ENCODE measurements at places on chromosomes 6 and 20.

DNA sequence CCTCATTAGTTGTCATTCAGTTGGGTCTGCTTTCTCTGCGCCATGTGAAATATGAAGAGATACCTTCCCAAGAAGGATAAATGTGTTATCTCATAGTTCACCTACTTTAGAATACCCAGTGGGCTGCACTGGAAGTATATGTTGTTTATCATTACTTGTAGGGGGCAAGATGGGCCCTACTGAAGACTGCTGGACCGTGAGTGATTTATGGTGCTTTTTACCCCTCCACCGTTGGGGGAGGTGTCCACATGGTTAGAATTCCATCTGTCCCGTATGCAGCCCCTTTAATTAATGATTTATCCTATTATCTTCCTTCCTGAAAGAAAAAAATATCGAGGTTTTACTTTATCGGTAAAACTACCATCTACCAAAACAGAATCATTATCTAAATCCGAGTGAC is 97.0 kb downstream of the TSHZ2 start:
- no peak for DNase-seq

GRCh38 chr20:31595654-31596411 is 9.3 kb upstream of the ID1 start:
- peak; percentile 99 for DNase-seq

- DNase-seq = no peak
Measured at GRCh38 chr6:11089695-11090094, 3.9 kb upstream of the SMIM13 start.

DNA sequence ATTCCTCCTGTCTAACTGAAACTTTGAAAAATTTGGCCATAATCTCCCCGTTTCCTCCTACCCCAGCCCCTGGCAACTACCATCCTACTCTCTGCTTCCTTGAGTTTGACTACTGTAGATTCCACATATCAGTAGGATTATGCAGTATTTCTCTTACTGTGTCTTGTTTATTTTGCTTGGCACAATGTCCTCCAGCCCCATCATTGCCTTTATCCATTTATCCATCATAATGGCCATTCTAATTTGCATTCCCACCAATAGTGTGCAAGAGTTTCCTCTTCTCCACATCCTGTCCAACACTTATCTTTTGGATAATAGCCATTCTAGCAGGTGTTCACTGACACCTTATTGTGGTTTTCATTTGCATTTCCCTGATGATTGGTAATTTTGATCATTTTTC is 202.3 kb downstream of the THBS2 start:
- peak; percentile 6 for DNase-seq

DNA sequence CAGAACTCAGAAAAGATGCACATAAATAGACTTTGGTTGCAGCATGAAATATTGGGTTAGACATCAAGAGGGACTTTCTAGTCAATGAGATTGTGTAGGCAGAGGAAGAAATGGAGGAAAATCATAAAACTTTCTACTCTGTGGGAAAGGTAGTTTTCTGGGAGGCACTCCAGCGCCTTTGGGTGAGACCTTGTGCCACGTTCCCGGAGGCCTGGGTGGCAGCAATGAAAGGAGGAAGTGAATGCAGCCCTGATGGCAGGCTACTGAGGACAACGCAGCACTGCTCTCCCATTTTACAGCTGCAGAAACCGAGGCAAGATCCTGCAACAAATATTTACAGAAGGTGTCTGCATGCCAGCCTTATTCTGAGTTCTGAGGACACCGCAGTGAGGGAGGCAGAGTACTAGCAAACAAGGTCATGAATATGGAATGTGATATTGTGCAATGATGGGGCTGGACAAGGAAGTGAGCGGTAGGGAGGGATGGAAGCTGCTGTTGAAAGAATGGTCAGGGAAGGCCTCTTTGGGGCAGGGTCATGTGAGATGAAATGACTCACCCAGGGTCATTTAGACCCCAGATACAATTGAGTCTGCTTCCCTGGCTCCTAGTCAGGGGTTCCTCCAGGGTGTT is 159.1 kb downstream of the TFAP2C start:
- peak; percentile 99 for DNase-seq

DNA sequence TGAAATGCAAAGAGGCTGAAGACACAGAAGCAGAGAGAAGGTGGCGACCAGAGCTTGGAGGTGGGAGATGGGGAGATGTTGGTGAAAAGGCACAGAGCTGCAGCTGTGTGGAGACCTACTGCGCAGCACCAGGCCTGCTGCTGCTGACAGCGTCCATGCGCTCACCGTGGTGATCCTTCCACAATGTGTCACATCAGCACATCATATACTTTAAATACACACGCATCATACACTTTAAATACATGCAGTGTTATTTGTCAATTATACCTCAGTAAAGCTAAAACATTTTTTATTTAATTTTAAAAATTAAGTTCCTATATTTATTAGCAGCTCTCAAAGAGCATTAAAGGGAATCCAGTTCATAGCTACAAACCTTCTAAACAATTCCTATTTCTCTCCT is 200.9 kb downstream of the TTLL2 start:
- no peak for DNase-seq

GRCh38 chr20:22223236-22223635 is 361.1 kb downstream of the FOXA2 start:
- no peak for DNase-seq

- DNase-seq = no peak
Measured at GRCh38 chr20:7272512-7272911, 505.0 kb downstream of the BMP2 start.

DNA sequence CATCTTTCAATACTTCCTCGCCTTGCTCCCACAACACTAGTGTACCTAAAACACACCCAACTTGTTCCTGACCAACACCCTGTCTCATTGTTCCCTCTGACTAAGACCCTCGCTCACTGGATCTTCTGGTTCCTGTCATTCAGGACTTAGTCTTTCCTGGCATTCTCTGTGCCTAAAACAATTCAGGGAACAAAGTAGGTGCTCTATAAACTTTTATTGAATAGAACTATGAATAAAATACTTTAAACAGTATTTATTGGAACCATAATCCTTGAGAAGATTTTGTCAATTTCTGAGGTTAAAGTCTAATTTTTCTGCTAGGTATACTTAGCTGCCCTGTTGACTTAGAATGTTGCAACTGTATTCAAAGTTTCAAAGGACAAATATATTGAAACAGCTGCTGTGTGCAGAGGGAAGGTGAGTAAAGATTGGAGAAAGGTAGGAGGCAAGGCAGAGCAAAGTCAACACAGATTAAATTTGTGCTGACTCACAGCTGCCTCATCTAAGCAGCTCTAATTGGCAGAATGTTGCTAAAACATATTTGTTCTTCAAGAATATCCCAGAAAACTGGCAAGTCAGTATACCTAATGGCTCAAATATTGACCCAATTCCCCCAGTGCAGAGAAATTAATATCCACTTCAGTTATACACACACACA is 37.6 kb downstream of the GSTA2 start:
- DNase-seq = no peak

DNA sequence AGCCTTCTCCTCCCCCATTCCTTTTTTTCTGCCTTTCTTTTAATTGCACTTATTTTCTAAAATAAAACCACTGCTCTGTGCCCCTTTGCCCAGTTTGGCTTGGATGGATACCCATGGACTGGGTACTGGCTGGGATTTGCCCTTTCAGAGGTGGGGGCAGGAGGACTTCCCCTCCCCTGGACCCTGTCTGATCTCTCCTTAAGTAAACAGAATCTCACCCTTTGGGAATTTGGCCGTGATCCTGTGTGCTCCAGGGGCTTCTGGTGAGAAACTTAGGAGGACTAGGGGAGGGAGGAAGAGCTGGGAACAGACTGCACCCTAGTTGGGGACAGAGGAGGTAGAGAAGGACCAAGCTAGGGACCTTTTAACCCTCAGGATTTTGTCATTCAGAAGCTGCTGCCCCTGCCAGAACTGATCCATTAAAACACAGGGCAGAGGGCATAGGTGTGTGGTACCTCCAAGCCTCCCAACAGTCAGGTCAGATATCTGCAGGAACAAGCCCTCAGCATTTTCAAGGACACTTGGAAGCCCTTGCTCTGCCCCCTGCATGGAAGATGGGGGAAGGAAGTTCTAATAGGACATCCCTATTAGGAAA is 7.3 kb downstream of the FOXP4 start:
- DNase-seq = no peak

DNA sequence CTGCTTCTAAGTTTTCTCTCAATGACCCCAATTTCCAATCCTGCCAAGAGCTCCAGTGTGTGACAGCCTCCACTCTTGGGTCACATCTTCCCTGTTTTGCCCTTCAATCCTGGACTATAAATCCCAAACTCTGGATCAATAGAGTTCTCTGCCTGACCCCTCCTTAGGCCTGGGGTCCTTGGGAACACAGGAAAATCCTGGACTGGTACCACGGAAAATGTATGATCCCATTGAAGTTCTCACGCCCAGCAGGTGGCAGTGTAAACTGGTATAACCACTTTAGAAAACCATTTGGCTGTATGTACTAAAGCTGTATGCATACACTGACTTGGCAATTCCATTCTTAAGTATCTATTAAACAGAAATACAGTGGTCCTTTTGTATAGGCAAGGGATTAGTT is 98.0 kb downstream of the SNAP25 start:
- no peak for DNase-seq

- DNase-seq = no peak
Measured at GRCh38 chr20:41507436-41507835, 110.7 kb downstream of the CHD6 start.

DNA sequence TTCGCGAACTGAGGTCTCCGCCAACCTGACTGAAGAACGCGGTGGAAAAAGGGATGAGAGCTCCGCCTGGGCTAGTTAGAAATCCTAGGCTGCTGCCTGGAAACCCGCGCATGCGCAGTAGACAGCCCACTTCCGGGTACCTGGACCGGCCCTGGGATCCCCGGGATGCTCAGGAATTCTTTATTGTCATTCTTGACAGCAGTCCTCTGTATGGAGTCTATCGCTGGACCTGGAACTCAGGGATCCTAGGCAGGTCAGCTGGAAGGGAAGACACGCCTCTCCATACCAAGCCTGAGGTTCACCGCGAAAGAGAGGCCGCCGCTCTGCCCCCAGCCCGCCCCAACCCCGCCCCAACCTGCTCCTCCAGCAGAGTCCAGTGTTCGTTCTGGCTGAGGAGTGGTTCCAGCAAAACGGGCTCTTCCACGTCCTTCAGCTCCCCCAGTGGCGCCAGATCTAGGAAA is 1379.2 kb upstream of the DEFB115 start:
- no peak for DNase-seq

DNA sequence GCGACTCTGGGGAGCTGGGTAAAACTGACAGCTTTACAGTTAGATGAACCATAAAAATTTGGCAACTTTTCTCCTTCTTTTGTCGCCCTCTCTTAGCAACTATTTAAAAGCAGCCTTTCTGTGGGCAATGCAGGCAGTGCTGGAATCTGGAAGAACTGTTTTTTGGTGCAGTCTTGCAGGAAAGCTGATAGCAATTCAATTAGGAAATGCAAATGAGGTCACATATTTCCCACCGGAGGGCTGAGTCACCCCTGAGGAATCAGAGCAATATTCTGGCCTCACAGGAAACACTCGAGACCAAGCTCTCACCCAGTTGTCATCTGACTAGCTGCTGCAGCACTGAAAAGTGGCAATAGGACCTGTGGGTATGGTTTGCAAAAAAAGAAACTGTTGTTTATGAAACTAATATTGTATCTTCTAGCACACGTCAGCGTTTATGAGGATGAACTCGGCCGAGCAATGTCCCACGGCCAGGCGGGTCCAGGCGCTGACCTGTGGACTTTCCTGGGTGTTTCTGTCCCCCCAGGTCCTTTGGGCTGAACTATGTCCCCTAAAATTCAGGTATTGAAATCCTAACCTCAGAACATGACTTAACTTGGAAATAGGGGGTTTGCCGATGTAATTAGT is 312.3 kb downstream of the TAF4 start:
- peak; percentile 54 for DNase-seq

- DNase-seq = no peak
Measured at GRCh38 chr6:36125575-36125974, 4.7 kb upstream of the MAPK13 start.

GRCh38 chr6:111597291-111598086 is 8.2 kb downstream of the TRAF3IP2 start:
- no peak for DNase-seq

DNA sequence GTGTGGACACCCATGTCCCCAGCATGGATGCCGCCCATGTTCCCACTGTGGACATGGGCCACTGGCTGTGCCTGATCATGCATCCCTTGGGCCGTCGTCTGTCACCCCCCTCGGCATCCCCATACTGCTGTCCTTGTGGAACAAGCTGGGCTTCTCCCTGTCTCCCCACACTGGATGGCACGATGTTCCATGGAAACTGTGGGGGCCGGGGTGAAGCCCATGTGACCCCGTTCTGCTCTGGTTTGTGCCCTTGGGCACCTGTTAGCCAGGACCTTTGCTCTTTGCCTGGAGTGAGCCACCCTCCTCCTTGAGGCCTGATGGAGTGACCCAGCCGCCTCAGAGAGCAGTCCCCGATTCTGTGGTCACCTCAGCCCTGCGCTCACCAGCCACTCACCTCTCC is 7.6 kb upstream of the FRMD1 start:
- DNase-seq = no peak

GRCh38 chr20:15772826-15773225 is 800.4 kb downstream of the KIF16B start:
- DNase-seq = no peak

DNA sequence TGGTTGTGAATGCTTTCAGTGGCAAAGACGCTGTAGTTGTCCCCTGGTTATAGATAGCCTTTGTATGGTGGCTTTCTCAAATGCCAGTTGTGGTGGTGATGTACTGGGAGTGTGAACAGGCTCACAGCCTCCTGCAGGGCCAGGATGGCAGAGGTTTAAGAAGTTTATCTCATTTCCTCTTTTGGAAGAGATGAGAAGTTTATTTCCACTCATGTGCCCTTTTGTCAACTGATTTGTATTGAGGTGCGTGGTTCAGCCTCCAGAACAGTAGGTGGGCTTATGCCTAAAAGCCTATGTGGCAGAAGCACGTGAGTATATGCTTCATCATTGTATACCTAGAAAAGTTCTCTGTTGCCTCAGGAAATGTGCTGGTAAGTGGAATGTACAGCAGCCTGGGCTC is 13.7 kb upstream of the ZFP57 start:
- no peak for DNase-seq

- no peak for DNase-seq
Measured at GRCh38 chr6:43089874-43090558, 13.9 kb downstream of the PTK7 start.

GRCh38 chr6:85775883-85776282 is 133.2 kb upstream of the SYNCRIP start:
- no peak for DNase-seq

- DNase-seq = no peak
Measured at GRCh38 chr6:153781306-153781705, 257.7 kb upstream of the OPRM1 start.

- no peak for DNase-seq
Measured at GRCh38 chr20:34578521-34578920, 20.0 kb downstream of the MAP1LC3A start.

Data from EL (cell line).